ENCODE measurements at places on chromosomes 6 and 20.

DNA sequence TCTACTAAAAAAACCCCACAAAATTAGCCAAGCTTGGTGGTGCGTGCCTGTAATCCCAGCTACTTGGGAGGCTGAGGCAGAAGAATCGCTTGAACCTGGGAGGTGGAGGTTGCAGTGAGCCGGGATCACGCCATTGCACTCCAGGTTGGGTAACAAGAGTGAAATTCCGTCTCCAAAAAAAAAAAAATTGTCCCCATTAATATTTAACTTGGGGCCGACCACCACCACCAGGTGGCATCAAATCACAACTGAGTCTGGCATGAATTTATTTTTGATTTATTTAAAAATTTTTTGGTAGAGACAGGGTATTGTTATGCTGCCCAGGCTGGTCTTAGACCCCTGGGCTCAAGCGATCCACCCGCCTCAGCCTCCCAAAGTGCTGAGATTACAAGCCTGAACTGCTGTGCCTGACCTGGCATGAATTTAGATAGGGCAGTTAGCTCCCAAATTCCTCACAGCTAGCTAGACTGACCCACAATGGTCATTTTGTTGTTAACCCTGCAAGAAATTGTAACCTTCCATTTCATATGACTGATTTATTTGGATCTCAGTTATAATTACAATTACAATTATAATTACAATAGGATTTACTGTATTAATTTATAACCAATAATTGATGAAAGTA lies 17.1 kb upstream of the BEND3 start:
- DNase-seq: no peak

DNA sequence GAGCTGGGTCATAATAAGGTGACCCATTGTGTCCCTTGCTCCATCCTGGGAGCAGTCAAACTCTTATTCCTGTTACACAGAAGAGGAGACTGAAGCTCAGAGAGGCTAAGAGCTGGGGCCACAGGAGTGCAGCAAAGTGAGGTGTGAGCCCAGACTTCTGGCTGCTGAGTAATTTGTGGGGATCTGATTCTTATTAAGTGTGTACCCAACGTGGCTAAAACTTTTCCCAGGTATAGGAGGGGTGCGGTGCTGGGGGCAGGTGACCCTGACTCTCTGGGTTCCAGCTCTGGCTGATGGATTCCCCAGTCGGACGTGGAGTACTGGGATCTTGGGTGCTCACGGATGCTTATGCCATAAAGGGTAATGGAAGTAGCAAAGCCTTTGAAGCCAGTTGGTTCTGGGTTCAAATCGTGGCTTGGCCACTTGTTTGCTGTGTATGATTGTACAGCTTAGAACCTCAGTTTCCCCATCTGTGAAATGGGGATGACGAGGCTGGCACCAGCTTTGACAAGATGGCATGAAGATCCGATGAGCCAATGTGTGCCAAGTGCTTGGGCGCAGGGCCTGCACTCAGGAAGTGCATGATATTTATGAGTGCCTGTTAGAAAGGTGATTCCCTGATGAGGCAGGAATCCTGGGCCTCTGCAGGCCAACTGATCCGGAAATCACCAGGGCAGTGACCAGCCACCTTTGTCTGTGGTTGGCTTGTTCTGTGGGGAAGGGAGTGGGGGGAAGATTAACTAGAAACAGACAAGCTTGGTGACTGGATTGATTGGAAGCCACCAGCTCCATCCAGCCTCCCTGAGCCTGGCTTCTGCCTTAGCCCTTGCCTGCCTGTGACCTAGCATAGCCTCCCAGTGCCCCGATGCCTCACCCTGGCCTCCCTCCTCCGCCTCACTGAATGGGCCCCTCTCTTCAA lies 6.0 kb downstream of the SRC start:
- DNase-seq: no peak

GRCh38 chr20:4217349-4217841 lies 202.0 kb upstream of the RNF24 start:
- DNase-seq: no peak

DNA sequence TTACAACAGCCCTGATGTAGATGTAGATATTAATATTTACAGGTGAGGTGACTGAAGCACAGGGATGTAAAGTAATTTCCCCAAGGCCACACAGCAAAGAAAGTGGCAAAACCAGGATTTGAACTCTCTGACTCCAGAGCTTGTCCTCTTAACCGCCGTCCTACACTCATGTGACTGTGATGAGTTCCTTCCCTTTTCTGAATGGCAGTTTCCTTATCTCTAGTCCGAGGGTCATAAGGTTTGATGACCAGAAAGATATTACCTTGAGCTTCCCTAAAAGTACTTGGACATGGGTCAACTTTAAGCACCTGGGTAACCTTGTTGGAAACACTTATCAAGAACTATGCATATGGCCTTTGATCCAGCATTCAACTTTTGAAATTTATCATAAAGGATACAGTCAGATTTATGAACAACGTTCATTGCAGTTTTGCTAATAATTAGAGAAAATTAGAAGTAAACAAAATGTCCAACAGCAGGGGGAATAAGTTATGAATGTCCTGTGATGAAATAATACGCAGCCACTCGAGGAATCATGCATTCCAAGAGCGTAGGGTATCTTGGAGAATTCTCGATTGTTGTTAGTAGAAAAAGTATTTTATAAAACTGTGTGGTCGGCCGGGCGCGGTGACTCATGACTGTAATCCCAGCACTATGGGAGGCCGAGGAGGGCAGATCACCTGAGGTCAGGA lies 2.3 kb upstream of the TLDC2 start:
- DNase-seq: no peak

DNA sequence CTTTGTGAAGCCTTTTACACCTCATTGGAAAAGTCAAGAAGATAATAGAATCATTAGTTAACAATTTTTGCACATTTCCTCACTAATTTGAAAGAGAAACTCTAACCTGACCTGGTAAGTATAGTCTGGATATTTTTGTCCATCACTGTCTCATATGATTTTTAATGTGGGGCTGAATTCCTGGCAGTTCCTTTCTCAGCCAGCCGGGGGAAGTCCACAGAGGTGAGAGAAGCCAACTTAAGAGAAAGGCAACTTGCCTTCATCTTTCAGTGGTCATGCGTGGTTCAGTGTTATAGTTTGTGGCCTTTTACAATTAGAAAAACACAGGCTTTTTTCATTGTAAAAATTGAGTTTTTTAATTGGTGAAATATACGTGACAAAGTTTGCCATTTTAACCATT lies 80.6 kb downstream of the CDYL start:
- no peak for DNase-seq

GRCh38 chr6:88059191-88059590 lies 11.6 kb downstream of the SPACA1 start:
- no peak for DNase-seq

- DNase-seq: no peak
These were observed 37.5 kb downstream of the ELMO2 start for GRCh38 chr20:46368902-46369268.

- DNase-seq: no peak
These were observed 503.7 kb downstream of the KIF16B start for GRCh38 chr20:16069389-16070010.

DNA sequence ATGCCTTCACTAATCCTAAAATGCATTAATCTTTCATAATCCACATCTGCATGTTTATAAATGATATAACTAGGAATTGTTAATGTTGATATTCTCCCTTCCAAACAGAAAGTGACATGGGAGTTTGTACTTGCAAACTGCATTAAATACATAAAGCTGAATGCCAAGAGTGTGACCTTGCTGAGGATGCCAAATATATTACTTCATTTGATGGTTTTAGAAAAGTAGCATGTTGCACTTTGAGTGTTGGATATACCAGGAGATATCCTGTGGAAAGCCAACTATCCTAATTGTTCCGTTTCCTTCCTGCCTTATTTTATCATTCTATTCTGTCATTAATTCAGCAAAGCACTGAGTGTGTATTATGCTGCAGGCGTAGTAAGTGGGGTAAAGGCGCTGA lies 229.8 kb downstream of the TMEM242 start:
- no peak for DNase-seq

- DNase-seq: no peak
These were observed 25.9 kb downstream of the PYGB start for GRCh38 chr20:25273541-25274358.

DNA sequence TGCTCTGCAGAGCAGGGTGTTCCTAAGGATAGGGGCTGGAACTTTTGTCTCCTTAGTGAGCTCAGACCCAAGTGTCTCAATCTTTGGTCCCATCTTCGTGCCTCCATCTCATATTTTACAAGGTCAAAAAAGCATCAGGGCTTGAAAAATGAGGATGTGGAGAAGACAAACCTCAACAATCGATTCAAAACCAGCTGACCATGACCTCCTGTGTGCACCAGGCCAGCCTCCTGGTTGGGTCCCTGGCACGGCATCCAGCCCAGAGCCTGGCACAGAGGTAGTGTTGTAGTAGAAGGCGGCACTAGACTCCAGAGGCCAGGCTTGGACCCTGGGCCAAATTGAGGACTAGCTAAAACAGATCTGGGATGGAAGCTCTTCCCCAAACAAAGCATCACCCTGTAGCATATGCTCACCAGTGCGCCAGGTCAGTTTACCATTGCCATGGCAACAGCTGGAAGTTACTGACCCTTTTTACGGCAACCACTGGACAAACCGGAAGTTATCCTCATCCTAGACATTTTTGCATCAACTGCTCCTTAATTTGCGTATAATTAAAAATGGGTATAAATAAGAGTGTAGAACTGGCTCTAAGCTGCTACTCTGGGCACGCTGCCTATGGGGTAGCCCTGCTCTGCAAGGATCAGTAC lies 69.3 kb upstream of the BLCAP start:
- DNase-seq: no peak
